Osteocyte (in vitro differentiated cells): ENCODE measurements at places on chromosomes 16 and 17.

DNA sequence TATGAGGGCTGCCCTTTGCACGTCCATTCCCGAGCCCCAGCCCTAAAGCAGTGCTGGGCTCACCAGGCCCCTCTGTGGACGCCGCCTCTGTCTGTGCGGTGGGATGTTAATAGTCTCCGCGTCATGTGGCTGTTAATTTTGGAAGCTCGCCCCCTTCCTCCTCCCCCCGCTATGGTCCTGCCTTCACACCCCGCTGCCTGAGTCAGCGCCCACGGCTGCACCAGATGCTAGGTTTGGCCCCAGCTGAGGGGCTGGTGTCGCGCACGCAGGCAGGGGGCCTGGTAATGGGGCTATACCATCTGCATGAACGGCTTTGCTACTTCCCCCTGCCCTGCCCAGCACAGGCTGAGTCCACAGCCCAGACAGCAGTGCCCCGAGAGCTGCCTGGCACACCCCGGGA lies 4.1 kb upstream of the SSTR5 start:
- no peak for DNase-seq

DNA sequence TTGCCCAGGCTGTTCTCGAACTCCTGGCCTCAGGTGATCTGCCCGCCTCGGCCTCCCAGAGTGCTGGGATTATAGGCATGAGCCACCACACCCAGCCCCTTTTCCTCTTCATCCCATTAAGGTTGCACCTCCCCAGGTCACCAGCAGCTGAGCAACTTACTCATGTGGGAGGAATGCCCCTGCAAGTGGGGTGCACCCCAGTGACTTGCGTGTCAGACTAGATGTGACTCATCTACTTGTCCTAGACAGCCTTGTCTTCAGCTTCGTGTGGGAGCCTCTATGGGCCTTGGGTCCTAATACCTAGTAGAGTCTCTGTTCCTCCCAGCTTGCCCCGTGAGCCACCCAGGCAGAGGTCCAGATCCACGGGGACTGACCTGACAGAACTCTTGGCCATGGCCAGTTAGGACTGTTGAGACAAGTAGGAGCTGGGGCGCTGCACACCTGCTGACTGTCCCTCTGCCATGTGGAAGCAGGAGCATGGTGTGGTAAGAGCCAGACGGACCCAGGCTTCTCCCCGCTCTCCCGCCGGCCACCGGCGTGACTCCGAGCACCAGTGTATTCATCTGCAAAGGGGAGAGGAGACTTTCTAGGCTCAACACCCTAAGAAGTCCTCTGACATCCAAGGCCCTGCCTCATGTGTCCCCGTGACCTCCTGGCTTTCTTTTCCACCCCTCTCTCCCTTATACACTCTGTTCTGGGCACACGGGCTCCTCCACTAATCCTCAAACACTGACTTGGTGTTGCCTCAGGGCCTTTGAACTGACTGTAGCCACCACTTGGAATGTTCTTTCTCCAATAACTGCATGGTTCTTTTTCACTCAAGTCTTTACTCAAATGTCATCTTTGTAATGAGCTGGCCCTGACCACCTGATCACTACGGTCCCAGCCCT lies 11.6 kb upstream of the CBX4 start:
- no peak for DNase-seq

DNA sequence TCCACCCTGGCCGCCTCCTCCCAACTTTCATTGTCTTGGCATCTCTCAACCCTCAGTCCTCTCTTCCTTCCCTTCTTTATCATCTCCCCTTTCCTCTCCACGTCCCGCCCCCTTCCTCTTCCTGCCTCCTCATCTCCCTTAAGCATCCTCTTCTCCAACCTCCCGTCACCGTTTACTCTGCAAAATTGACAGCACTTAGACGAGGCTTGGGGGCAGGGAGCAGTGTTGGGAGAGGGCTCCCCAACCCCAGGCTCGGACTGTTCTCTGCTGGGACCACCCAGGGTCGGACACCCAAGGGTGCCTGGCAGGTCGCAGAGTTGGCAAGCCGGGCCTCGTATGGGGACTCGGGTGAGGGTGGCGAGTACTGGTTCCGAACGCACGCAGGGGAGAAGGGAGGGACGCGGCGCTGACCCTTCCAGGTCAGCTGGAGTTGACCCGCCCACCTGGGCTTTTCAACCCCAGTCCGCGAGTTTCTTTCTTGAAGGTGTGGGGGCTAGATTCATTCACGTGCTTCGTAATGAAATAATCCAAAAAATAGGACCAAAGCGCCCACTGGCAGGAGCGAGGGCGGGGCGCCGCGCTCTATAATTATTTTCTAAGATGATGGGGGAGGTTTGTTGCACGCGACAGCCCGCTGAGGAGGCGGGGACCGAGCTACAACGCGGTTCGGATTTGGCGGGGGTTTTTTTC lies 775 bp upstream of the PAGR1 start:
- DNase-seq, result no peak

GRCh38 chr16:58492735-58493134 lies 7.2 kb upstream of the NDRG4 start:
- no peak for DNase-seq

DNA sequence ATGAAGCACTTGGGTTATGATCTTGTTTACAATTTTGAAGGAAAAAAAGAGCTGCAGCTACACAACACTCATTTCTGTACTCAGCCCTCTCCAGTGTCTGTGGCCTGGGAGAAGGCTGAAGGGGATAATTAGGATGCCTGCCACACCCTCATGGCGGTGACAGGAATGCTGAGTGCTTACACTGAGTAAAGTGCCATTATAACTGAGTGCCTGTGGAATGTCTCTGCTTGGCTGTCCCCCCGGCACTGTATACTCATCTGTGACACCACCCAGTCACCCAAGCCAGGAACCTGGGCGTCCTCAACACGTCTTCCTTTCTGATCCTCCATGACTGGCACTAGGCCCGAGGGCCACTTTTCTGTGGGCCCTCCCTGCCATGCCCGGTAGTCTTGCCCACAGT lies 3.5 kb upstream of the MRPL38 start:
- DNase-seq, result no peak

DNA sequence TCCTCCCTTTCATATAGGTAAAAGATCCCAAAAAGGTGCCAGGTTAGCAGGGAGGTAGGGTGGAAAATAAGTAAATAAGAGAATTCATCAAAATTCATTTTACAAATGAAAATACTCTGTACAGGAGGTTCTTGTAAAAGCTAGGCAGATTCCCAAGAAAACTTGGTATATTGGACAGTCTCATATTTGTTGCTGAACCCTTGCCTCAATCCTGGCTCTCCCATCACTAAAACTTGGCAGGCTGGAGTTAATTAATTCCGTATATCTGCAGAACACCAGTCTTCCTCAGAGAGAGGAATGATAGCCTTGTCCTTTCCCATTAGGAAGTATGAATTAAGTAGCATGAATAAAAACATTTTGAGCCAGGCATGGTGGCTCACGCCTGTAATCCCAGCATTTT lies 66.2 kb upstream of the MTMR4 start:
- DNase-seq, result no peak

GRCh38 chr16:75854152-75854551 lies 127.9 kb upstream of the CPHXL start:
- DNase-seq, result no peak

DNA sequence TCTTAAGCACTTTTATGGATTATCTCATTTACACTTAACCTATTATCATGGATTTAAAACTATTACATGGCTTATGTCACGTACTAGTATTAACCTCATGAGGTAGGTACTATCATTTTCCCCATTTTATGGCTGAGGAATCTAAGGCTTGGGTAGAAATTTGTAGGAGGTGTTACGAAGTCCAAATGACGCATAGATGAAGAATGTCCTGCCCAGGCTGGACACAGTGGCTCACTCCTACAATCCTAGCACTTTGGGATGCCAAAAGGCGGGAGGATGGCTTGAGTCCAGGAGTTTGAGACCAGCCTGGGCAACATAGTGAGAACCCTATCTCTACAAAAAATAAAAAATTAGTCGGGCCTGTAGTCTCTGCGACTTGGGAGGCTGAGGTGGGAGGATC lies 4.8 kb upstream of the C1QL1 start:
- no peak for DNase-seq

DNA sequence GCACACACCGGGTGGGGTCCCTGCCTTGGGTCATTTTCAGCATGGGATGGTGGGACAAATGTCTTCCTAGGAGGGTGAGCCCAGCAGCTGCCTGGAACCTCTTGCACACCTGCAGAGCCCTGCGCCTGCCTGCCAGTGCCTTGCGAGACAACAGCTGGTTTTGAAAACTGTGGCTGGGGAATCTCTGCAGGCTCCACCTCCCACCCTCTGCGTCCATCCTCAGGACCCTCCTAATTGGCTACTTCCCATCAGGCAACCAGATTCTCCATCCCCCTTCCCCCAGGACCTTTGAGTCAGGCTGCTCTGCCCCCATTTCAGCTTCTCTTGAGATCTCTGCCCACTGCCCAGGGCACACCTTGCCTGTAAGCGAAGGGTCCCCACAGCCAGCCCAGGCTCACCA lies 26.6 kb downstream of the PEMT start:
- no peak for DNase-seq

DNA sequence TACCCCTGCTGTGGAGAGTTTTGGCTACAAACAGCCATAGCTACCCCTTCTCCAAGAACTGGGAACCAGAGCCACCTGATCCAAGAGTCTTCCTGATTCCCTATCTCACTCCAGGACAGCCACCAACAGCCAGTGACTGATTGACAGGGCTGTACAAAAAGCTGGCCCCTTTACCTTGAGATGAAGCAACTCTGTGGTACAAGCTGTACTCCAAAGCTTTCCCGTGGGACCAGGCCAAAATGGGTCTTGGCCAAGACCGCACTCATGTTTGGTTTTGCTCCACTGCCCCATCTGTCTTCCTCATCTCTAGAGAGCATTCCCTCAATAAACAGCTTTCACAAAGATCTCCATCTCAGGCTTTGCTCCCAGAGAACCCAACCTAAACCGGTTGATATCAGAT lies 43.6 kb downstream of the RNF157 start:
- no peak for DNase-seq

- no peak for DNase-seq
These were observed at the start of gene TNFSF12 for GRCh38 chr17:7548585-7549400. TNFSF12 (plus strand) TSS chr17:7549058; CDS start chr17:7549154, 96 bp downstream.

GRCh38 chr17:49964303-49964768 lies 4.7 kb upstream of the DLX4 start:
- DNase-seq, result no peak

DNA sequence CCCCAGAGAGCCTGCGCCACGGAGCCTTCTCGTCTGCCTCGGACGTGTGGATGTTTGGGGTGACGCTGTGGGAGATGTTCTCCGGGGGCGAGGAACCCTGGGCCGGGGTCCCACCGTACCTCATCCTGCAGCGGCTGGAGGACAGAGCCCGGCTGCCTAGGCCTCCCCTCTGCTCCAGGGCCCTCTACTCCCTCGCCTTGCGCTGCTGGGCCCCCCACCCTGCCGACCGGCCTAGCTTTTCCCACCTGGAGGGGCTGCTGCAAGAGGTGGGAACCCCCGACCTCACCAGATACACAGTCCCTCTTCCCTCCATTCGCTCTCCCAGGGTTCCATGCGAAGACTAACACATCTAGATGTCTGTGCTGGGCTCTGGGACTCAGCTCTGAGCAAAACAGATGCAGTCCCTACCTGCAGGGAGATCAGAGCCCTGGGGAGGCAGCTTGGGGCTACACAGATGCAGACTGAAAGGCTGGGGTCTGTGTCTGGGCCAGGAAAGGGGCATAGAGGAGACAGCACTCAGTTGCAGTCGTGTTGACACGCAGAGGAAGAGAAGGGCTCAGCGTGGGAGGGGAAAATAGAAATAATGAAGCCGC lies 3.7 kb downstream of the TNK1 start:
- DNase-seq, result no peak

DNA sequence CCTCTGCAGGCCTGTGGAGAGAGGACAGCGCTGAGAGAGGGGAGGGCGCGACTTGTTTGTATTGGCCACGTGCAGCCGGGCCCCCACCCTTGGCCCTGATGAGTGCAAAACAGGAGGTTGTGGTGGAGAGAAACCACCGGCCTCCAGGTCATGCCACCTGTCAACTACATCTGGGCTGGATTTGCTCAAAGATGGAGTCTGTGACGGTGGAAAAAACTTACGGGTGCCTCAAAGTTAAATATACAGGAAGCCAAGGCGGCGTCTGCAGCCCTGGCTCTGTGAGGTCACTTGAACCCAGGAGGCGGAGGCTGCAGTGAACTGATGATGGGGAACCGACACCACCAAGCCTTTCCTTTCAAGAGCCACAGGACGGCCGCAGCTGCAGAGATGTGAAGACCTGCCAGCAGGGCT lies 15.7 kb downstream of the C16orf74 start:
- DNase-seq, result no peak
